ENCODE measurements at places on chromosomes 16 and 17. TPM values are rescaled to one million over a fixed set of nuclear protein-coding genes. Genes with fewer than 3 reads are reported as not detected.

Gene GNG13
- total RNA-seq: not detected

Gene UBE2Z
- 42.7 TPM for total RNA-seq

GRCh38 chr17:2195729-2196128, 107.9 kb downstream of the SMG6 start:
- DNase-seq: no peak

GRCh38 chr17:40317880-40318829, 9.2 kb downstream of the RARA start:
- peak; percentile 97 for DNase-seq
